ENCODE measurements at places on chromosomes 6 and 20. TPM values are rescaled to one million over a fixed set of nuclear protein-coding genes. Genes with fewer than 3 reads are reported as not detected.

DNA sequence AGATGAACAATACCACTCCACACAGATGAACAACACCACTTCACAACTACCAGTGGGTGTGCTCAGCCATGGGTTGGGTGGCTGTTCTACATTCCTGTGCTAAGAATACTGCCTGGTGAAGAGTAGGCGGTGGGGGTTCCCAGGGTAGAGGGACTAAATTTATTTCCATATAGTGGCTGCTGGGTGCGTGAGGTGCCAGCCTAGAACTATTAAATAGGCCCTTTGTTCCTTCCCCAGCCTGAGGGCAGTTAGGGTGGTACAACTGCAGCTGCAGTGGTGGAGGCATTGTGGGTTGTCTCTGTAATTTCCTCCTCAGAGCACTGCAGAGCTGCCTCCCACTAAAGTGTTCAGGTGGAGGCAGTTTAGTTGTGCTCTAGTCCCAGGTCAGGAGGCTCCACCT is 618.4 kb downstream of the MMUT start:
- no peaks in the 10 kb centered on the region for H3K27me3 ChIP-seq
- H3K27ac ChIP-seq: no peak overlapping the region
- H3K4me3 ChIP-seq: no peak overlapping the region
- no peak for DNase-seq

- no peaks in the 10 kb centered on the region for H3K4me1 ChIP-seq
Measured at GRCh38 chr6:7615611-7616383, 25.8 kb downstream of the SNRNP48 start.

- no peaks in the 10 kb centered on the region for H3K27me3 ChIP-seq
- peak overlapping the region; percentile 15 for H3K4me3 ChIP-seq
- no peak for DNase-seq
- H3K27ac ChIP-seq: peak overlapping the region; percentile 75
- H3K36me3 ChIP-seq: peaks cover 92% of the 10 kb centered on the region
Measured at GRCh38 chr6:24861934-24862333, 63.2 kb upstream of the ARMH2 start.

- no peak for DNase-seq
- no peaks in the 10 kb centered on the region for H3K4me1 ChIP-seq
- H3K36me3 ChIP-seq: no peaks in the 10 kb centered on the region
- H3K4me3 ChIP-seq: no peak overlapping the region
Measured at GRCh38 chr6:9140951-9141460, 705.7 kb upstream of the SLC35B3 start.

DNA sequence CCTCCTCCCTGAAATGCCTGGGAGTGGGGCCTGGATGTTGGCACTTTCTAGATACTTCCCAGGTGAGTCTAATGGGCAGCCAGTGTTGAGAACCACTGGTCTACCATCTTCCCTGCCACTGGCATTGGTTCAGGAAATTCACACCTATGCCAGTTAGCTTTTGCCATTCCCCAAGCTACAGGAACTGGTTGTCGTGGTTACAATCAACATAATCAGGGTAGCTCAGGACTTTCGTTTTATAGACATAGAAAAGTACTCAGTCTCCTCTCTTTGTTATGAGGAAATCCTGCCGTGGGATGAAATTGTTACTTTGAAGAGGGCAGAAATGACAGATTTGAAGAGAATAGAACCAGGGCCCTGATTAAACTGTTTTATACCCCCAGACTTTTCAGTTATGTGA is 127.9 kb upstream of the FOXO3 start:
- H3K4me3 ChIP-seq: no peak overlapping the region
- no peaks in the 10 kb centered on the region for H3K4me1 ChIP-seq
- H3K36me3 ChIP-seq: no peaks in the 10 kb centered on the region
- no peaks in the 10 kb centered on the region for H3K27me3 ChIP-seq

GRCh38 chr20:6886065-6886729 is 118.7 kb downstream of the BMP2 start:
- H3K4me3 ChIP-seq: no peak overlapping the region
- H3K36me3 ChIP-seq: no peaks in the 10 kb centered on the region
- H3K27ac ChIP-seq: no peak overlapping the region
- no peaks in the 10 kb centered on the region for H3K4me1 ChIP-seq
- no peaks in the 10 kb centered on the region for H3K27me3 ChIP-seq

DNA sequence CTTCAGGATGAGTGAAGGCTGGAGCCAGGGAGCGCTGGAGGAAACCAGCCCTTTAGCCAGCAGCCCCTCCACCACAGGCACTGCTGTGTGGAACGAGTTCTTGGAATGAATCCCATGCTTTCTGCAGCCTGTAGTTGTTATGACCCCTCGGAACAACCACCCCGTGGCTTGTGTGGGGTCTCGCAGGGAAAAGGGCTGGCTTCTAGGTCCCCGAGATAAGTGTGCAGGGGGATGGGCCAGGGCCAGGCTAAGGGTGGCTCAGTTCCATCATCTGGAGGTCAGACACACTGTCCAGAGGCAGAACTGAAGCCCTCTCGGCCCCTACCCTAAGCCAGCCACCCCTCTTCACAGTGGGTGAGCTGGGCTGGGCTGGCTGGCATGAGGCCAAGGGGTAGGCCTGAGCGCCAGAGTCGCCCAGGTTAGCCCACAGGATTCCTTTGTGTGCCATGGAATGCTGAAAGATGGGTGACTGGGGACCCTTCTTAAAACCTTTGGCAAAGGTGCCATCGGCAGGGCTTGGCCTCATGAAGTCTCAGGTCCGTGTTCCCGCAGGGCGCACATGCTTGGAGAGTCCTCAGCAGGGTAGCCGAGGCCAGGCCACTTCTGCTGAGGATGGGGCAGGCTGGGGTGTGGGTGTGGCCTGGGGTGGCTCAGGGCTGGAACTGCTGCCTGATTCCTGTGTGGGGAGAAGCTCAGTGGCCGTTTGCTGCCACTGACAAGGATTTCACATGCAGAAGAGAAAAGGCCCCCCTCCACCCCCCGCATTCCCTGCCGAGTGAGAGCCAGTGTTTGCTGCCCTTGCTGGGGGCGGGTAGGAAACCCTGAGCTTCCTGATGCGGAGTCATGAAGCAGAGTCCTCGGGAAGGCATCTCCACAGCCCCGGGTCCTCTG is 24.6 kb downstream of the SPATA2 start:
- no peak for DNase-seq
- H3K4me1 ChIP-seq: peaks cover 13% of the 10 kb centered on the region
- H3K36me3 ChIP-seq: peaks cover 30% of the 10 kb centered on the region

DNA sequence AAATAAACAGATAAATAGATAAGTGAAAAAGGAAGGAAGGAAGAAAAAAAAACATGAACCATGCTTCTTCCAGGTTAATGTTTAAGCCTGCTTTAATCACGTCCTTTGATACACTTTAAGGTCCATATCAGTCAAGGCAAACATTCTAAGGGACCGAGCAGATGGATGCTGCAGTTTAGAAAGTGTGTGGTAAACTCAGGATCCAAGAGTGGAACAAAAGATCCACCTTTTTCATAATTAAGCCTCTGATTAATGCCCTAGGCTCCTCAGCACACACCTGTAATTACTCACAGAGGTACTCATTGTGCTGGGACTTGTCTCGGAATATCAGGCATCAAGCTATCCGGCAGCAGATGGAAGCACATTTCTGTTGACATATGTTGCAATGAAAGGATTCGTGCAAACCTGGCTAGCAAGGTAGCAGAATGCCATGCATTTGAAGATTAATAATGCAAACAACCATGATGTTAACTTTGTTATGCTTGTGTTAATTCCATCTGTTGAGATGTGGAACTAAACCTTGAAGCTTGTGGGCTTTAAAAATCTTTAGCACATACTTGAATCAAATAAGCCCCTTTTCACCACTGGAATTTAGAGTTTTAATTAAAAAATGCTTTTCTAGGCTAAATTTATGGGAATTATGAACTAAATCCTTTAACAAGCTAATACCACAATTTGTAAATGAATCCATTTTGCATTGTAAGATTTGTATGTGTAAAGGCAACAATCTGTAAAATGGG is 163.7 kb downstream of the RALGAPA2 start:
- peaks cover 10% of the 10 kb centered on the region for H3K4me1 ChIP-seq

GRCh38 chr6:26476896-26477295 is 19.1 kb downstream of the BTN2A1 start:
- H3K4me3 ChIP-seq: no peak overlapping the region
- no peak overlapping the region for H3K27ac ChIP-seq
- peaks cover 34% of the 10 kb centered on the region for H3K4me1 ChIP-seq
- H3K36me3 ChIP-seq: no peaks in the 10 kb centered on the region
- H3K27me3 ChIP-seq: no peaks in the 10 kb centered on the region

DNA sequence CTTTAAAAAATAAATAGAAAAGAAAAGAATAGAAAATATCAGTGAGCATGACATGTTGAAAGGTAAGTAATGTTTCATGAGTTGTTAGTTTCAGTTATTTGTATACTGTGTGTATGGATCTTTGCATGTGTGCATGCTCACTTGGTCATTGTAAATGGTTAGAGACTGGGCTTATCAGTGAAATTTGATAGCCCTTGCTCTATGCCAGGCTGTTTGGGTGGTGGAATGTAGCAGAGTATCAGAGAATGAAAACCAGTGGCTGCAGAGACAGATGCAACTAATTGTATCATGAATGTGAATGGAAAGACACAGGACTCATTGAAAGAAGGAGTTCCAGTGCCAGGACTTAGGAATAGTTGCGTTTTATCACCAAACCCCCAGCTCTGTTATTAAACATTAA is 4.2 kb downstream of the GSTA2 start:
- no peak overlapping the region for H3K4me3 ChIP-seq
- no peaks in the 10 kb centered on the region for H3K4me1 ChIP-seq
- no peaks in the 10 kb centered on the region for H3K36me3 ChIP-seq

GRCh38 chr6:44057238-44057930 is 69.9 kb downstream of the MRPL14 start:
- no peaks in the 10 kb centered on the region for H3K36me3 ChIP-seq
- no peaks in the 10 kb centered on the region for H3K27me3 ChIP-seq
- H3K4me1 ChIP-seq: no peaks in the 10 kb centered on the region
- H3K4me3 ChIP-seq: no peak overlapping the region
- no peak overlapping the region for H3K27ac ChIP-seq
- DNase-seq: no peak

DNA sequence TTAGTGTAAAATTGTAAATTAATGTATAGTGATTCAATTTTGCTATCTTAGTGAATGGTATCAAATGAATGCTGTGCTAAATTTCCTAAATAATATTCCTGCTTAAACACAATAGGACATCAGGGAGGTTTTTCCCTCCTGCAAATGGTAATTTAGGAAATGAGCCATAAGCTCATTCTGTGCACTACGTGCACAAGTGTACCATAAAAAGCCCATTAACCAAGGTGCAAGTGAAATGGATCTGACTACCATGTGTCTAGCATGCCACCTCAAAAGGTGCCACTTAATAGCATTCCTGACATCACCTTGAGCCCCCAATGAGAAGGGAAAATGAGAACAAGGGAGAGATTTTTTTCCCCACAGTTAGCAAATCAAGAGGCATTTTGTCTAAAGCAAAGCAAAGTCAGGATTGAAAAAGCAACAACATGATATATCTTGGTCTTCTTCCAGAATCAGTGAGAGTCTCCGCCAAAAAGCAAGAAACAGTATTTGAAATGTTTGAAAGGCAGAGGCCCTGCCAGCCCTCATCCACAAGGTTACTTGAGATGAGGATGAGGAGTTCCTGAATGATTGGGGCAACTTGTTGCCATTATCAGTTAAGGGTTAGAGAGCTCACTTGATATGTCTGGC is 334.2 kb upstream of the RSPO3 start:
- no peak for DNase-seq
- H3K27ac ChIP-seq: no peak overlapping the region
- H3K27me3 ChIP-seq: no peaks in the 10 kb centered on the region

DNA sequence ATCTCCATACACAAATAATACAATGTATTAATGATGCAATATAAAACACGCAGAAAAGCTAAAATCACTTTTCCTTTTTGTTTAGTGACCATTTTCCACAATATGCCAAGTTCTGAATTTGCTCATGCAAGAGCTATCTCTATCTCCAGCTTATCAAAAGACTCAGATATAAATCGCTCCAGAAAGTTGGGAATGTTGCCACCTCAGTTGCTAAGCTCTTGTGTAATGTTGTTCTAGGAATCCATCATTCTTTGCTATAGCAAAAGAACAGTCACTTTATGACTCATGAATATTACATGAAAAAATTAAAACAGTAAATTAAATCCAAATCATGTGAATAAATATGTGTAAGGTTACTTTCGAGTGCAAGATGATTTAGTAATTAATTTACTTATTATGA is 8.7 kb downstream of the PLAGL1 start:
- H3K27ac ChIP-seq: no peak overlapping the region
- peaks cover 3% of the 10 kb centered on the region for H3K27me3 ChIP-seq

- no peaks in the 10 kb centered on the region for H3K27me3 ChIP-seq
- no peaks in the 10 kb centered on the region for H3K4me1 ChIP-seq
- DNase-seq: no peak
- peaks cover 80% of the 10 kb centered on the region for H3K36me3 ChIP-seq
Measured at GRCh38 chr6:73491377-73491776, 29.5 kb downstream of the EEF1A1 start.

GRCh38 chr6:41445261-41445660 is 100.9 kb upstream of the FOXP4 start:
- H3K36me3 ChIP-seq: no peaks in the 10 kb centered on the region
- H3K27me3 ChIP-seq: no peaks in the 10 kb centered on the region
- no peak overlapping the region for H3K4me3 ChIP-seq
- DNase-seq: no peak
- no peak overlapping the region for H3K27ac ChIP-seq

GRCh38 chr6:149190224-149190831 is 127.2 kb upstream of the TAB2 start:
- H3K4me3 ChIP-seq: no peak overlapping the region
- H3K27ac ChIP-seq: no peak overlapping the region
- H3K4me1 ChIP-seq: peaks cover 15% of the 10 kb centered on the region
- DNase-seq: peak; percentile 51

- no peaks in the 10 kb centered on the region for H3K4me1 ChIP-seq
- no peaks in the 10 kb centered on the region for H3K36me3 ChIP-seq
- no peak overlapping the region for H3K4me3 ChIP-seq
- no peak overlapping the region for H3K27ac ChIP-seq
Measured at GRCh38 chr6:141956046-141956761, 176.5 kb upstream of the GJE1 start.

DNA sequence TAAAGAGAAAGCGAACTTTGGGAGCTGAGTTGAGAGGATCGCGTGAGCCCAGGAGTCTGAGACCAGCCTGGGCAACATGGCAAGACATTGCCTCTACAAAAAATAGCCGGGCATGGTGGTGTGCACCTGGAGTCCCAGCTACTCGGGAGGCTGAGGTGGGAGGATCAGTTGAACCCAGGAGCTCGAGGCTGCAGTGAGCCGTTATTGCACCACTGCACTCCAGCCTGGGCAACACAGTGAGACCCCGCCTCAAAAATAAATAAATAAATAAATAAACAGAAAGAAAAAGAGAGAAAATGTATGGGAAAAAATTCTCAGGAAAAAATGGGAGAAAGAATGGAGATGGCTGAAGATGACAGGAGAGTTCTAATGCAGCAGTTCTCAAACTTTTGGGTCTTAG is 2.5 kb downstream of the C20orf202 start:
- no peak overlapping the region for H3K27ac ChIP-seq
- H3K4me3 ChIP-seq: no peak overlapping the region
- peaks cover 3% of the 10 kb centered on the region for H3K27me3 ChIP-seq

DNA sequence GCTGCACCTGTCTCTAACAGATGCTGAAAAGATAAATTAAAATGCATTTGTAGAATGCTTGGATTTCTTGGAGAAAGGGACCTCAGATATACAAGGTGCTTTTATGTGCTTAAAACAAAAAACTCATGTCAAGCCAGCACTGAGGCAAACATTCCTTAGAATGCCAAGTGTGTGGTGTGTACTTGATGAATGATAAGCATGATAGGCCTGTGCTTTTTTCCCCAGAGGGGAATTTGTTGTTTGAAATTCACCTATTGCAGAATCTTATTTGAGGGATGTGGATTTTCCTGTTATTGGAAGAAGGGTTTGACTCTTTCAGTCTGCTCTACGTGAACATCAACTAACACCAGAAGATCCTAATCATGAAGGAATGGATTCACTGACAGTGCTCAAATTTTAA is 28.8 kb downstream of the TTI1 start:
- no peak for DNase-seq
- peaks cover 16% of the 10 kb centered on the region for H3K4me1 ChIP-seq
- peaks cover 56% of the 10 kb centered on the region for H3K36me3 ChIP-seq
- H3K27me3 ChIP-seq: no peaks in the 10 kb centered on the region

MOCS3 gene
- total RNA-seq: 2.7 TPM

CALHM5 gene
- total RNA-seq: 0.10 TPM

EPPIN gene
- not detected for total RNA-seq

PRICKLE4 gene
- not detected for total RNA-seq
